ENCODE measurements at places on chromosomes 12 and 14. TPM values are rescaled to one million over a fixed set of nuclear protein-coding genes. Genes with fewer than 3 reads are reported as not detected.
A peak's percentile ranks its signal among the peaks of the same experiment; 100 is the strongest.

DNA sequence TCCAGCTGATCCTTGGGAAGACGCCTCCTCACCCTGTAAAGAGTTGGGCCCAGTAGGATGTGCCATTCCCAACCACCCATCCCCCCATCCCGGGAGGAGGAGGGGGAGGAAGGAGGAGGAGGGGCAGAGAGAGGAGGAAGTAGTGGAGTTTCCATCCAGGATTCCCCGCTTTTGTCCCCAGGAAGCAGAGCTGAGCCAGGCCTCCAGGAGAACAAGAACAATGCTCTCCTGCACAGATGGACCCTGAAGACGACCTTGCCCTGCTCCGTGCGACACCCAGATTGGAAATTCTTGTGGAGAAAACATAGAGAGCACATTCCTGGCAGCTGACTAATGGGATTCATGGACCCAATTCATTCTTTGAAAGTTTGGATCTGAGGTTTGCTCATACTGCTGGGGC, 132.3 kb upstream of the CRY1 start:
- DNase-seq = no peak

The INSM2 gene
- total RNA-seq = not detected

- DNase-seq = peak; percentile 53
Measured at GRCh38 chr12:32586390-32586789, 92.7 kb upstream of the DNM1L start.

The IL23A gene
- total RNA-seq = 0.81 TPM

DNA sequence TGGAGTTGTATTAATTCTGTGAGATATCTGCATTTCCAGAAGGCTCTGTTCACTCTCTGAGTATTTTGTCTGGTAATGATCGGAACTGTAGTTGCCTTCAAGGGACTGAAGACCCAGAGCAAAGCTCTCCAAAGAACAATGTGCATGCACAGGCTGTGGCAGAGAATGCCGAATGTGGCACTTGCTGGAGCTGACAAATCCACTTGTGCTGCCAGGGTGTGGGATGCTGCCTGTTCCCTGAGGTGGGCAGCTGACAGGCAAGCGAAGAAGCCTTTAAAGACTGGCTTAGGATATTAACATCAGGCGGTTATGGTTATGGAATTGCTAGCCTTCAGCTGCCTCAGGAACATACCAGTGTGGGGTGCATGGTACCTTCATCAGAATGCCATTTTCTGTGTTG, 419.9 kb upstream of the ATP2B1 start:
- no peak for DNase-seq

- DNase-seq = no peak
Measured at GRCh38 chr14:105505101-105505500, 14.1 kb downstream of the TEDC1 start.

DNA sequence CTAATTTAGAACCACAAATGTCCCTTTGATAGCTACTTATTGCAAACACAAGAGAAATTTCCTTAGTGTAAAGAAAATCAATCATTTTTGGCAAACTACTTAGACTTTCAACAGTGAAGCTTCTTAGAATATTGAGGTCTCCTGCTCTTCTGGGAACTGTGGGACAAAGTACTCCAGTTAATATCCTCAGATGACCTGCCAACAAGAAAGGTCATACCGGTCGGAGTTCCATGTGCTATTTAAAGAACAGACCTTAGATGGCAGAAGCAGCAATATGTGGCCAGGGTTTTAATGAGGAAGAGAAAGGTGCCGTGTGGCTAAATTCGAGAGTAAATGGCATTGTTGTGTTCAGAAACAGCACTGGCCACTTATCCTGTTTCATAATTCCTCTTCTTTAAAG, 114.7 kb upstream of the AMIGO2 start:
- DNase-seq = no peak

- DNase-seq = peak; percentile 79
Measured at GRCh38 chr14:78135450-78135891, 34.7 kb upstream of the NRXN3 start.

DNA sequence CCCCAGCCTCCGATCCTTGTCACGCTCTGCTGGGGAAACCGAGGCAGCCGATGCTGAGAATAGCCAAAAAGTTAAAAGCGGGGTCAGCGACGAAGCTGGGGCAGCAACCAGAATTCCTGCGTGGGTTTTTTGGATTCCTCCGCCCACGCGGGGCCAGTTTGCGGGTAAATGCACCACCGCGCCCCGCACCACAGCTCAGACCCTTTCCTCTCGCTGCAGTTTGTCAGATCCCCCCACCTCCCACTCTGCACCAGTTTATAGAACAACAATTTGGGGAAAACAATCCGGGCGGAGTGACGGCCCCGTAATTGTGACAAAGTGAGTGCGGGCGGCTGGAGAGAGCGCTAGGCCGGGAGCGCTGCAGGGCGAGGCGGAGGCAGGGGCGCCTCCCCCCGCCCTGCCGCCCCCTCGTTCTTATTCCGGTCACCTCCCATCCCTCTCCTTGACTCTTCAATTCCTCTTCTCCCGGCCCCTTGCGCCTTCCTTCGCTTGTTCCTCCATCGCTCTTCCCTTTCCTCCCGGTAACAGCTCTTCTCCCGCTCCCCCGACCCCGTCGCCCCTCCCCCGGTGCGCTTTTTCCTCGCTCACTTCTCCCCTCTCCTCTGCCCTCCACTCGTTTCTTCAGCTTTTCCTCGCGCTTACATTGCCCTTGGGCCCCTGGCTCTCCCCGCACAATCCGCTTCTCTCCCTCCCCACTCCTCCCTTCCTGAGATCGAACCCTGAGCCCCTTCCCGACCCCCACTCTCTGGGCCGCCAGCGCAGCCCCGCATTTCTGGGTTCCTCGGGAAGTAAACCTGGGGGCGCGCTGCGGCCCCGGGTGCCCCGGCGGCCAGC, 646 bp upstream of the DNAJC22 start:
- no peak for DNase-seq

- DNase-seq = peak; percentile 51
Measured at GRCh38 chr12:38662829-38663228, 242.6 kb downstream of the CPNE8 start.

- no peak for DNase-seq
Measured at GRCh38 chr14:99378782-99379214, 101.9 kb downstream of the SETD3 start.

DNA sequence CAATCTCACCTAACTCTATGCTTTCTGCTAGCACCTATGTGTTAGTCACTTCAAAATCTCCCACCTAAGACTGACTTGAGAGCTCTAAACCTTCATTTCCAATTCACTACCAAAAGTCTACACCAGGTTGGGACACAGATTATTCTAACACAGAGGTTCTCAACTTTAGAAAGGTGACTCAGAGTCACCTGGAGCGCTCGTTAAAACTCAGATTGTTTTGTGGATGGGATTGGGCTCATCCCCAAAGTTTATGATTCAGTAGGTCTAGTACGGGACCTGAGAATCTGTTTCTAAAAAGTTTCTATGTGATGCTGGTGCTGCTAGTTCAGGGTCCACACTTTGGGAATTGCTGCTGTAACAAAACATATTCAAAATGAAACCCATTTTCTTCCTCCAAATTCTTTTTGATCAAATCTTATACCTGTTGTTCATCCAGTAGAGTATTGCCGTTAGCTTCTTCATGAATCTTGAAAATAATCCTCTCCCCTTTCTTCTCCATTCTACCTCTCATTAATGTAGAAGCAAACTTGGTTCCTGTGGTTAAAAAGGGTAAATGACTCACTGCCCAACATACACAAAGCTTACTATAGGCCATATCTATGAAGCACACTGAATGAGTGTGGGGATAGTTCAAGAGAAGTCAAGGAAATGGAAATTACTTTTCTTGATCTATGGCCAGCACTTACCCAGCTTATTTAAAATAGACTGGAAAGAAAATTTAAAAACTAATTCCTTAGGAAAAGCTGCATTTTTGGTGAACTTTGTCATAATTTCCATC, 206.7 kb downstream of the KIF21A start:
- DNase-seq = no peak

- no peak for DNase-seq
Measured at GRCh38 chr12:104741497-104742367, 216.4 kb downstream of the SLC41A2 start.

The LRRC43 gene
- total RNA-seq = 1.1 TPM

The MUCL1 gene
- total RNA-seq = not detected

DNA sequence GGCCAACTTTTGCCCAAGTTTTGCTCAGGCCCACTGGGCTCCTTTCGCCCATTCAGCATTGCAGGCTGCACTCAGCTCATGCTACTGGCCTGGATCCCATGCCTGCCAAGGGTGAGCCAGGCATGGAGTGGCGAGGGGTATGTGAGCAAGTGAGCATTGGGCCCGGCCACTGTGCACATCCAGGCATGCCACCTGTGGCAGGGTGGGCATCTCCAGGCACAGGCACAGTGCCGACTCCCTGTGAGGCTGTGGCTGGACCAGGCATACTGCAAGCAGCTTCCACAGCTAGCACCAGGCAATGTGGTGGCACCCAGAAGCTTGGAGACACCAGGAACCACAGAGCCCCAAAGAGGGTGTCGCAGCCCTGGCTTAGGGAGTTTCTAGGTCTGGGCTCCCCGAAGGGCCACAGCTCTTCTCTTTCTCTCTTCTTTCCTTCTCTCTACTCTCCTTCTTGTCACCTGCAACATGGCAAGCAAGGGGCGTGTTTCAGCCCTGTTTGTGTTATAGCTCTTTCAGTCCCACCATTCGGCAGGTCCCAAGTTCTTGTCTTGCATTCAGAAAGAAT, 15.6 kb downstream of the FAM186A start:
- DNase-seq = no peak

- DNase-seq = no peak
Measured at GRCh38 chr12:104799458-104799857, 158.6 kb downstream of the SLC41A2 start.

GRCh38 chr12:79737875-79738718, 47.3 kb upstream of the PAWR start:
- DNase-seq = peak; percentile 50

The SLC6A12 gene
- total RNA-seq = not detected

The SIX1 gene
- total RNA-seq = not detected

The NTF3 gene
- under 0.01 TPM for total RNA-seq

The DNAJC22 gene
- not detected for total RNA-seq

GRCh38 chr14:74223016-74223415, 16.2 kb upstream of the VSX2 start:
- DNase-seq = no peak

DNA sequence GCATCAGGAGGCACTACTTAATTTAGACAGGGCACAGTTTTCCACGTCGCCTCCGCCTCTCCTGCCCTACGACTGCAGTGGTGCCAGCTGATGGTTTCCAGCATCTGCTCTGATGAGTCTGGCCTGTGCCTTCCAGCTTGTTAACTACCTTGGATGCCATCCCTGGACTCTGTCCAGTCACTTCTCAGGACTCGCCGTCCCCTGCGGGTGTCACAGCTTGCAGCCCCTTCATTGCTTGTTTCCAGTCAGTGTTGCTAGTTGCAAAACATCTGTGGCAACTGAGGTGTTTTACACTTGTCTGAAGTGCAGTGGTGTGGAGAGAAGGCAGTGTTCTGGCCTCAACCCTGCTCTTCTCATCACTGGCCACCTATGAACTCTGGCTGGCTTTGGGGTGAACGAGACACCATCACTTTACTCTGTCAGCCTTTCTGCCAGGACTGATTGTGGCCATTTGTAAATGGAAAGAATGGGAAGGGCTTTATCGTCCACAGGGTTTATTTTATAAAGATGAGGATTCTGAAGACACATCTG, 8.3 kb downstream of the ADGRD1 start:
- DNase-seq = no peak

DNA sequence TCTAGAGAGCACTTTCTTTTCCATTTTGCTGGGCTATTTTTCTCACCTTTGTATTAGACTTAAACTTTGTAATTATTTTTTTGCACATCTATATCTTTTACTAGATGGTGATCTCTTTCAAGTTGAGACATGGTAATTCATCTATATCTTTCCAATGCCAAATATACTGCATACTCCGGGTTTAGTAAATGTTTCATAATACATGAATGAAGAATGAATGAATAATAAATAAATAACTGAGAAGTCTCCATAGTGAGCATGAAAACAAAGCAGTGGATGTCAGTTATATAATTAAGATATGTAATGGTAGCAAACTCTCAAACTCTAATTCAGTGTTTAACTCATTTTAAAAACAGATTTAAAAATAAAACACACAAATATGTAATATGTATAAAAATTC, 342.5 kb upstream of the KITLG start:
- no peak for DNase-seq

GRCh38 chr12:51118706-51119105, 35.3 kb upstream of the CSRNP2 start:
- DNase-seq = no peak

DNA sequence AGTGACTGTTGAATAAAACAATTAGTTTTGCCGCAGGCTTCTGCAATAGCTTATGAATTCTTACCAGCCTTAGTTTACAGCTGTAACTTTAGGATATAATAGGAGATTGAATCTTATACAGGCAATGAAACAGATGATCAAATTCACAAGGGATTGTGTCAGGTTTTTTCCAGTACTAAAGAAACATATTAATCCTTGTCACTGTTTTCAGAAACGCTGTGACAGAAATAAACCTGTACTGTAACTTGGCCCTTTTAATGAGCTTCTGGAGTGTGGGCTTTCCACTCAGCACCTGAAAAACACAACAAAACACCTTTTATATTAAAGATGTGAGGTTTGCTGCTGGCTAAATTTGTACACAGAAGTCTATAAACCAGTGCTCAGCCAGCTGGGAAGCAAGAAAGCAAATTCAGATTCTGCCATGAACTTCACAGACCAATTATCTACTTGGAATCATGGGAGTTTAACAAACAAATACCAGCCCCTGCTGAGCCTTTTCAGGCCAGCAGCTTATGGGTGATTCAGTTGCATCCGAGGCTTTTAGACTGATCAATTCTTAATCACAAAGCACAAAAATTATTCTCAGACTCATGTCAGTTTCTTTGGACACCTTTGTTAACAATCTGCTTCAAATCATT, 109.5 kb downstream of the FOXG1 start:
- DNase-seq = no peak

GRCh38 chr12:69115951-69116350, 123.4 kb upstream of the CPSF6 start:
- DNase-seq = no peak
